ENCODE measurements at places on chromosomes 5 and 9. TPM values are rescaled to one million over a fixed set of nuclear protein-coding genes. Genes with fewer than 3 reads are reported as not detected.

The TOMM5 gene
- polyA plus RNA-seq: 118 TPM

The SPINK7 gene
- 0.35 TPM for polyA plus RNA-seq

The PPP3R2 gene
- not detected for polyA plus RNA-seq

The FOXD4L6 gene
- polyA plus RNA-seq: not detected

The FIBCD1 gene
- polyA plus RNA-seq: 0.08 TPM

The SYNPO gene
- 85.9 TPM for polyA plus RNA-seq

The MXD3 gene
- polyA plus RNA-seq: 16.7 TPM

DNA sequence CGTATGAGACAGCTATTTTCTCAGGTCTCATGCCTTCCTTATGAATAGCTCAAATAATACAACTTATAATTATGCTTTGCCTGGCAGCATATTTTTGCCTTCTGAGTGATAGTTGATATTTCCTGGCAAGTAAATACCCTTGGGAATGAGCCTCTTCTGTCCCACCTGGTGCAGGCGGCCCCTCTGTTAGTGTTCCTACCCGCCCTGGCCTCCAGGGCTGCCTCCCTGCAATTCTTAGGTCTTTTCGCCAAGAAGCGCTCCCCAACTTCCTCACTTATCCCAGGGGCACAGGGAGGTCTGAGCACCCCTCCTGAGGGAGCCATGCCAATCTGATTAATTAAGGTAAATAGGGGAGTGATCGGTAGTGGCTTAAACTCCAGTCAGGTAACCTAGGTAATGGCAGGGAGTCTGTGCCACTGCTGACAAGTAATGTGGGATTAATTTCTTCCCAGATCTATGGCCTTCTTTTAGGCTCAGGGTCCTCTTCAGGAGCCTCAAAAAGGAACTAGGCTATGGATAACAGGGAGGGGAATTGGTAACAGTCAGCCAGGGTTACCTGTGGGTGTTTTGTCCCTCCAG is 81.5 kb downstream of the GALNT10 start:
- DNase-seq: no peak

GRCh38 chr5:80963966-80964481 is 3.9 kb downstream of the RASGRF2 start:
- DNase-seq: no peak

DNA sequence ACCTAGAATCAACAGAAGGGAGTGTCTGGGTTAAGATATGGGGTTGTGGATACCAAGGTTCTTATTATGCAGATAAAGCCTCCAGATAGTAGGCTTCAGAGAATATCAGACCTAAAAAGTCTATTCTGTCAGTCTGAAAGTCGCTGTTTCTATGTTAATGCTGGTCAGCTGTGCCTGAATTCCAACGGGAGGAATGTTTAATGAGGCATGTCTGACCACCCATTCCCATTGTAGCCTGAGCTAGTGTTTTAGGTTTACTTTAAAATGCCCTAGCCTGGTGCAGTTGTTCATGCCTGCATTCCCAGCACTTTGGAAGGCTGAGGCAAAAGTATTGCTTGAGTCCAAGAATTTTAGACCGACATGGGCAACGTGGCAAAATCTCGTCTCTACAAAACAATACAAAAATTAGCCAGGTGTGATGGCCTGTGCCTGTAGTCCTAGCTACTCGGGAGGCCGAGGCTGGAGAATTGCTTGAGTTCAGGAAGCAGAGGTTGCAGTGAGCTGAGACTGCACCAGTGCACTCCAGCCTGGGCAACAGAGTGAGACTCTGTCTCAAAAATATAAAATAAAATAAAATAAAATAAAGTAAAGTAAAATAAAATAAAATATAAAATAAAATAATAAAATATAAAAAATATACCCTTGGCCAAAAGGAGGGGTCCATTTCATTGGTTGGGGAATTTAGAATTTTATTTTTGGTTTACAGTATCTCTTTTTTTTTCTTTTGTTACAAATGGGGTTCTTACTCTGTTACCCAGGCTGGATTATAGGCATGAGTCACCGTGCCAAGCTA is 7.8 kb upstream of the SOX30 start:
- DNase-seq: peak; percentile 18

GRCh38 chr5:1723957-1724821 is 75.4 kb downstream of the MRPL36 start:
- no peak for DNase-seq

DNA sequence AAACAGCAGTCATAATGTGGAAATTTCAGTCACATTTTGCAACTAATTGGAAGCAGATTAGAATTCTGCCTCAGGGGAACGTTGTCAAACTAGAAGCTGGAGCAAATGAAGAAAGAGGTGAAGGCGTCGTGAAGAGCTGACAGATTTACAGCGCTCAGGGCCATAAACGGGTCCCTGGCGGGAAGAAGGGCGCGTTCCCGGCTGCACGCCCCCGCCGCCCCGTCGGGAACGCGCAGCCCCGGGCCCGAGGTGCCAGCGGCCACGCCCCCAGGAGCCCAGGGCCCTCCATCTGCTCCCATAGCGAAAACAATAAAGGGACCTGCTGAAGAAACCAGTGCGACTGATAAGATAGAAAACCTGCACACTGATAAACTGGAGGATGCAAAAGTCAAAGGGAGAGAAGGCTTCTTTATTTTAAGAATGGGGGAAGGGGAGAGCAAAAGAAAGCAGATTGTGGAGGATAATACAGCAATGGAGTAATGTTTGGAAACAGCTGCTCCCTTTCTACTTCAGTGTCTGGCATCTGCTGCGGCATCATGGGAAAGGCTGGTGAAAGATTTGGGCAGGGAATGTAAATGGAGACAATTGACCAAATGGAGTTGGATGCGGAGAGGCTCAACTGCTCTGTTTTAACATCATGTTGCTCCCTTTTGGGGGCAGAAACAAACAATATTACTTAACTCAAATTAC is 11.1 kb downstream of the ZNF608 start:
- DNase-seq: peak; percentile 73

GRCh38 chr5:56158331-56158960 is 74.7 kb downstream of the ANKRD55 start:
- DNase-seq: no peak

- no peak for DNase-seq
Observed at GRCh38 chr5:138573949-138574670, 1.1 kb downstream of the HSPA9 start.

DNA sequence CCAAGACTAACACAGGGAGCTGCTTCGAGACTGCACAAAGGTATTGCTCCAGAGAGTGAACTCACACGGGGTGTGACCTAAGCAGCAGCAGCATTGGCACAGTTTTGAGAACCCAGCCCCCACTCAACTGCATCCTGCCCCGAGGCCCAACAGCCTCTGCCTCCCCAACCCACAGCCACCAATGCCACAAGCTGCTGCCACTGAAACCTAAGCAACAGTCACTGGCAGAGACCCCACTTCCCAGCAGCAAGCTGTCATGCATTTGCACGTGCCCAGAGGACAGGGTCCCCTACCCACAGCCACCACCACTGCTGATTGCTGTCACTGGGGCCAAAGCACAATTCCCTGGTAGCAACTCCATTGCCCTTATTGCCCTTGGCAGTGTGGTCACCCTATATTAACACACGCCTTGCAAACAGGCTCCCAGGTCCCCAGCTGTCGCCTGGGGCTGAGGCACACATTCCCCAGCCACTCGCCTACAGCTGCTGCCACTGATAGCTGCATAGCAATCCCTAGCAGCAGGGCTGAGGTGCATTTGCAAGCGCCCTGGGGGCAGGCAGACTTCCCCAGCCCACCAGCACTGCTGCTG is 141.0 kb downstream of the AGTPBP1 start:
- no peak for DNase-seq

GRCh38 chr5:9956725-9957124 is 293.0 kb downstream of the ATPSCKMT start:
- no peak for DNase-seq

GRCh38 chr5:1285883-1286291 is 9.0 kb downstream of the TERT start:
- no peak for DNase-seq

- no peak for DNase-seq
Observed at GRCh38 chr9:131178926-131179325, 53.5 kb downstream of the NUP214 start.

DNA sequence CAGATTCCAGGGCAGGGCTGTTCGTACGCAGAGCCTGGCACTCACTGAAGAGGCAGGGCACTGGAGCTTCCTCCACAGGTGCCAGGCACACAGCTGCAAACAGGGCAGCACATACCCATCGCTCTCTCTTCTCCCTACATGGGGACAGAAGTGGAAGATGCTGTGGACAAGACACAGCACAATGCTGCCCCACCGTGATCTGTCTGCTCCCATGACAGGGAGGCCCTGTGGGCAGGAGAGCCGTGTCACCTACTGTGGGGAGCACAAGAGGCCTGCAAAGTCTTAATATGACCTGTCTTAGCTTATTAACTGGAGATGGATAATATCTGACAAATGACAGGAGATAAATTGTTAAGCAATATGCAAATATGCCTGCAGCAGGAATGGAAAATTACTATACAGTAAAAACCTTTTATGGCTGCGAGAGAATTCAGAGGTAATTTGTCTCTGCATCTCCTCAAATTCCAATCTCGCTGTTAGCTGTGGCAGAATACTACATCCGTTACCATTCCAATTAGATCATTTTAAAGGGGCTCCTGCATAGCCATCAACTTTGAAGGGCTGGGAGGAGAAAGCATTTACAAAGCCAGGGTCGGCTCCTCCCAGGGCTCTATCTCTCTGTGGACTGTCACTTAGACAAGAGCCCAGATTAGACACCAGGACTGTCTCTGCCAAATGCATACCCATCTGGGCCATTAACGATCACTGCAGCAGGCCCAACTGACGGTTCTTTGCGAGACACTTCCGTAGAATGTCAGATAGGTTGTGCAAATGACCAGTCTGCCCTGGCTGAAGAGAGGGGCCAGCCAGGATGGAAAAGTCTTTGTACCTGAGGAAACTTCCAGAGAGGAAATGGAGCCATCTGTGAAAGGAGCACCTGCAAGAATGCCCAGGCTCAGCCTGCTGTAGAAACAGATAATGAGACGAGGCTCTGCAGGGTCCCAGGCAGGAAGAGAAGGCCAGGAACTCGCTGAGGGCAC is 90.7 kb upstream of the FSTL4 start:
- DNase-seq: no peak

- peak; percentile 70 for DNase-seq
Observed at GRCh38 chr5:7815892-7816534, 34.9 kb downstream of the CFAP90 start.

DNA sequence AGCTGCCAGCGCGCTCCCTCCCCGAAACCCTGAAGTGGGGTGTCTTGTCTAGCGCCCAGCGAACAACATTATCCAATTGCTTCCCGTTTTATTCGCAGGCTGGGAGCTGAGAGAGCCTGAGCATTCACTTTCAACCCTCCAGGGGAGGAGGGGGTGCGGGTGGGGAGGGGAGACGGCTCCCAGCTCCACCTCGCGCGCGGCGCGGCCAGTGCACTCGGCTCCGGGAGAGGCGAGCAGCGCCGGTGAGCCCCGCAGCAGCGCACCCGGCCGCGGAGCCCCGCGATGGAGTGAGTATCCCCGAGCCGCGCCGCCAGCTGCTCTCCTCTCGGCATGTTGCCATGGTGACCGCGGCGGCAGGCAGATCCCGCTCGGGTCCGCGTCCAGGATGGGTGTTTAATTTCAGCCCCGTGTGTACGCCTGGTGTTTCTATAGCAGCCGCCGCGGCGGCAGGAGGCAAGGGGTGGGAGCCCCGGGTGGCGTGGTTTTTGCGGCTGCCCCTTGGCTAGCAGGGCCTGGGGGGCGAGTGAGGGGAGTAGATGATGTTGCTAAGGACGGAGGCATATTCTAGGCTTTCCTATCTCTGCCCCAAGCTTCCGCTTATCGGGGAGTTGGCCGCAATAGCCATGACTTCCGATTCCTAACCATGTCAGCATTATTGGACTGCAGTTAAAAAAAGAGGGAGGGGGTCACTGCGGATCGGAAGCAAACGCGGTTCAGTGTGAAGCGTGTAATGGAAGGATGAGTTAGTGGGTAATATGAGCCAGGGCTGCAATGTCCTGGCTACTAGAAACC is 139.2 kb upstream of the PALM2AKAP2 start:
- peak; percentile 66 for DNase-seq

GRCh38 chr5:124103671-124104070 is 591.7 kb downstream of the CSNK1G3 start:
- DNase-seq: no peak

DNA sequence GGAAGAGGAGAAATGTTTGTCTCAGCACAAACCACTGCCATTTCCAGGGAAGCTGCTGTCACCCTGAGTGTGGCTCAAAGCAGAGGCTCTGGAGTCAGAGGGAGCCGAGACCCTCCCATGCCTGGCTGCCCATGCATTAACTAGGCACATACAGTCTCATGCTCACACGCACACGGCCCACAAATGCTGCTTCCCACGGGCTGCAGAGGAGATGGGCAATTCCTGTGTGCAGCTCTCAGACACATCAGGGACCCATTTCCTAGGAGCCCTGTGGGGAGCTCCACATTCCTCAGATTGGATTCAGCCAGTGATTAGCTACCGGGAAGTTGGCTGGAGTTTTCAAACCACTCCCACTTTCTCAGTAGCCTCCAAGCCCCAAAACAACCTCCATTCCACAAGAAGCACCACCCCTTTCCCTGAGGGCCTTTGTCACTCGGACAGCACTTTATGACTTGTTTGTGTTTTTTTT is 9.1 kb upstream of the PTGES start:
- DNase-seq: no peak

- DNase-seq: no peak
Observed at GRCh38 chr9:95570646-95571045, 53.9 kb upstream of the PTCH1 start.

DNA sequence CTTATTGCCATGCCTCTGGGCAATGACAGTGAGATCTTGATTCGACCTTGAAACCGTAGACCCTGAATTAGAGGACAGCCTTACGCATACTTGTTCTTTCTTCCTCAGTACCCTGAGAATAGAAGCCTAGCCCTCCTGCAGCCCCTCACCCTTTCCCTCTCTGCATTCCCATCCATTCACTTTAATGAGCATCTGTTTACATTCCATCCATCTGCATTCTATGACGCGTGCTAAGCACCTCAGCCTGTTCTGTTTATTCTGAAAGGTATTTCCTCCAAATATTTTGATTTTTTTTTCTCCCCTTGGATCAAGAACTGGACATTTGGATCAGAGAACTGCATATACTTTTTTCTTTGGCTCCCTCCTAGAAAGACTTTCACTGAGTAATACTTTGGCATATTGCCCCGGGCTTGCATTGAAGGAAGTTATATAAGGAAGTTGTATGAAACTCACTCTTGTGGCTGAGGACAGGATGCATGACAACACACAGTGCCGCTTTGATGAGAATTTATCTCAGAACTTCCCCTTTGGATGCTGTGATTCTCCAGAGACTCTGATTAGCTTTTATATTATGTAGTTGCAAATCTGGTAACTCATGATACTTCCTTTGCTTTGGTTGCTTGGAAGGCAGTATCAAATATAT is 15.7 kb downstream of the TMEM8B start:
- DNase-seq: peak; percentile 55

DNA sequence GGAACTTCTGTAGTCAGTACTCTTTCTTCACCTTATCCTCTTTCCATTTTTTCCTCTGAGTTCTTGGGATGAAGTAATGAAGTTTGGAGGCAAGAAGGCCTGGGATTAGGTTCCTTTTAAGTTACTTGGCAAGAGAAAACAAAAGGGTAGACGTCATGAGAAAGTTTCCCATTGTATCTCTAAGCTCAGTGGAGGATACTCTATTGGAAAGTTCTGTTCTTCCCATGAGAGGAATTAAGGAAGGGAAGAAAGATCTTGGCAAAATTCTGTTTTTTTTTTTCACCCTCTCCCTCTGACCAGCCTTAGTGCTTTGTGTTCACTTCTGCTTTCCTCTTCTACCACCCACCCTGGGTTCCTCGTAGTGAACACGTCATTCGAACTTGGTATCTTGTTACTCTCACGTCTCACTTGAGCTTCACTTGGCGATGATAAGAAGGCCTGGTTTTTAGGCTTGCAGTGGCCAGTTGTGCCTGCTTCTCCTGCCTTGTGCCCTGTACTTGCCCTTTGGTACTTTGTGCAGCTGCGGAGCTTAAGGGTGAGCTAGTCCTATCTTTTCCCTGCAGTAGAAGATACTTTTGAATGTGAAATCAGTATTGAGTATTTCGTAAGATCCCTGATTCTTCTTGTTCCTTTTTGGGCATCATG is 67.0 kb downstream of the ARHGAP26 start:
- no peak for DNase-seq
